ENCODE measurements at places on chromosomes 12 and 14.

DNA sequence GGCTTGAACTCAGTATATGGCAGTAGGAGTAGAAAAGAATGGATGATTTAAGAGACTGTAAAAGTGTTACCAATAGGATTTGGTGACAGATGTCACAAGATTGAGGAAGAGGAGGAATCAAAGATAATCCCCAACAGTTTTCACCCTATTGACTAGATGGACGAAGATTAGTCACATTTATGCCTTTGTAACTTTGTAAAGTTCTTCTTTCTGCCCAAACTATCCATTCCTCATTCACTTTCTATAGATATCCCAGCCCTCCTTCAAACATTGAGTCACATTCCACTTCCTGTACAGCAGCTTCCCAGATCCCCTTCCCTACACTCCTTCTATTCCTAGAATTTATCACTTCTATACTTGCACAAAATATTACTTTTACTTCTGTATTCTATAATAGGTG lies 207.9 kb downstream of the BTG1 start:
- DNase-seq: no peak

GRCh38 chr14:38777401-38777800 lies 325.6 kb downstream of the SEC23A start:
- DNase-seq: no peak

- DNase-seq: no peak
These were observed 17.4 kb downstream of the PYGL start for GRCh38 chr14:50926851-50927386.

- no peak for DNase-seq
These were observed 596.0 kb downstream of the SLC16A7 start for GRCh38 chr12:60191676-60192359.

GRCh38 chr12:105109465-105110212 lies 2.1 kb downstream of the WASHC4 start:
- no peak for DNase-seq

GRCh38 chr14:68741839-68742470 lies 50.9 kb downstream of the ZFP36L1 start:
- no peak for DNase-seq

DNA sequence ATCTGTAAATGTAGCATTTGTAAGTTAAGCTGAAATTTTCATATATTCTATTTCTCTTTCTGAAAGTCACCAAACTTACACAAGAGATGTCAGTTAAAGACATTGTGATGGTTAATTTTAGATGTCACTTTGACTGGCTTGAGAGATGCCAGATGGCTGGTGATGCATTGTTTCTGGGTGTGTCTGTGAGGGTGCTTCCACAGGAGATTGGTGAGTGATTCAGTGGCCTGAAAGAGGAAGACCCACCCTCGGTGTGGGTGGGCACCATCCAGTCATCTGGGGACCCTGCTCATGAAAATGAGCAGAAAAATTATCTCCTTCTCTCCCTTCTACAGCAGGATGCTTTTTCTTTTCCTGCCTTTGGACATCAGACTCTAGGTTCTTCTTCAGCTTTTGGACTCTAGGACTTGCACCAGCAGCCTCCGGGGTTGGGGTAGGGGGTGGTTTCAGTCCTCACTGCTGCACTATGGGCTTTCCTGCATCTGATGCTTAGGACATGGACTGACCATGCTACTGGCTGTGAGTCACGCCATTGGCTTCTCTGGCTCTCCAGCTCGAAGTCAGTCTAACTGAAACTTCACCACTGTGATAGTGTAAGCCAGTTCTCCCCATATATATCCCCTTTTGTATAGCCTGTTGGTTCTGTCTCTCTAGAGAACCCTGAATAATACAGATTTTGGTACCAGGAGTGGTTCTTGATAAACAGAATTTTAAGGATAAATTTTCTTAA lies 20.9 kb downstream of the PDE6H start:
- no peak for DNase-seq

DNA sequence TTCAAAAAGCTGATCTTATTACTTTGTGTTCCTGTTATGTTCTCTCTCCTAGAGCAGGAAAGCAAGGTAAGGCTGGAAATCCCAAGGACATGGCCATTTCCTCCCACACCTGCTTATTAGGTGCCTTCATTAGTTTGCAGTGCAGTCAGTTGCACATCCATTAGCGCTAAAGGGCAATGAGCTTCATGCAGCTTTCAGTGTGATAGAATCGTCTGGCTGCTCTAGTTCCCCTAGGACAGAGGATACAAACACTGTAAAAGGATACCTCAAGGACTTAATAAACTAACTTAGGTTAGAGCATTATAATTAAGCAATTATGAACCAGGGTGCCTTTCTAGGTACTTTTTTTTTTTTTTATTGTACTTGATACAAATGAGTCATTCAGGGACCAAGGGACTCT lies 21.1 kb downstream of the TMEM117 start:
- DNase-seq: no peak

DNA sequence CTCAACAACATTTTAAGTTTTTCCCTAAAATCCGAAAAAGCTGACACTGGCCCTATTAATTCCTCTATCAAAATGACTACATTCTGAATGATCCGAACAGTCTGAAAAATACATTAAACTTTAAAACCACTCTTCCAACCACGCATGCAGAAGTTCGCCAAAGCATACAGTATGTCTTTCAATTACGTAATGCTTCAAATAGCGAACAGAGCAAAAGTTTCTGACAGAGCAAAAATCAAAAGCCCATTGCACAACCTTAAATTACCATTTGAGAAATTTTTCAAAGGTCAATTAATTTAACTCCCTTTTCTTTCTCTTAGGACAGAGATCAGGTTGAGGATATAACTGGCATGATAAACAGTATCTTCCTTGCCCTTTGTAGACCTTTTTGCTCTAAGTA lies 33.2 kb downstream of the LRIG3 start:
- DNase-seq: no peak

DNA sequence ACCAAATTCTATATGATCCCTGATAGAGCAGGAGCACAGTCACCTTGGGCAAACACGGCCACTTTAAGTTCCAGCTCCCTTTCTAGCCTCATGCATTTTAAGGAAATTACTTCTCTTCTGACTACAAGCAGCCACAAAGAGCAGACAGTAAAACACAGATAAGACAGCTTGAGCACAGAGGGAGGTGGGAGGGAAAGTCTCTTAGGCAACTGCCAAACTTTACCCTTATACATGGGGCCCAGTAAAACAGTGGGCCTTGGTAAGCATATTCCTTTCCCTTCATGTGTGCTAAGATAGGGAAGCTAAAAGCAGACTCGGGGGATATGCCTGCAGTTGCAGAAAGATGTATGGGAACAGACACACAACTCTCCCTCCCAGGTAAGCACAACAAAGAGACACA lies 235.9 kb downstream of the CPNE8 start:
- DNase-seq: no peak

DNA sequence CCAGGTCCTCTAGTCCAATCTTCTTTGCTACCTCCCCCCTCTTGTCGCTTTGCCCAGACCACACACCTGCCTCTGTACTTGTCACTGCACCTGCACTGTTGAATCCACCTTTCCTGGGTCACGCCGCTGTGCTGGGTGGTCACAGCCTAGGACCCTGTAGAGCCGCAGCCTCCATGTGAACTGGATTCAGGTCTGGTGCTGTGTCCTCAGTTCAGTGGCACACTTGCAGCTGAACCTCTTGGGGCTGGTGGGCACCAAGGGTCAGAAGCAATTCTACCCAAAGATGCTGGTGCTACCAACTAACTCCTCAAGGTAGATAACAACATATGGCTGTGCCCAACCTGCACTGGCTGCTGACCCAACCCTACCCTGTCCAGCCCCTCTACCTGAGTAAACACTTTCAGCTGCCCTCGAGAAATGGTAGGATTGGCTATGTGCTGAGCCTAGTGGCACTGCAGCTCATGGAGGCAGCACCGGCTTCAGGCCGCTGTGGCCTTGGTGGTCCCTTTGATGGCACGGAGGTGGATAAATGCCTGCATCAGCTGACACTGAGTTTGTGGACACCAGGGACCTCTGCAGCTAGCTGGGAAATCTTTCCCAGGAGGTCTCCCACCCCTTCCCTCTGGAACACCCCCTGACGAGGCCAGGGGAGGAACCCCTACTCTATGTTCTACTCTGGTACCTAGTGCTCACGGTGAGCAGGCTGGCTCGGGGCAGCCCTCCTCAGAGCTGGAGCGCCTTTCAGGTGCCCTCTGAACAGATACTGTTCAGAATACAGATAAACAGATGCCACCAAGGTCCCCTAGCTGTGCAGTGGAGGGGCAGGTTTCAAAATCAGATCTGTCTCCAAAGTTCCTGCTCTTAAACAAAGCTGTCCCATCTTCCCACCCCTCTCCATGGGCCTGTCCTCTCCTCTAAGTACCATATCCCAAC lies 14.3 kb downstream of the AGAP2 start:
- no peak for DNase-seq

- no peak for DNase-seq
These were observed 177.5 kb downstream of the DACT1 start for GRCh38 chr14:58815161-58815701.

- DNase-seq: peak; percentile 72
These were observed 108.8 kb upstream of the ATF7IP start for GRCh38 chr12:14256555-14257169.

GRCh38 chr12:16062611-16063010 lies 151.5 kb downstream of the DERA start:
- DNase-seq: no peak

- no peak for DNase-seq
These were observed 54.3 kb upstream of the OVCH1 start for GRCh38 chr12:29551812-29552211.

GRCh38 chr12:1391722-1392121 lies 202.7 kb downstream of the FBXL14 start:
- no peak for DNase-seq

- no peak for DNase-seq
These were observed 92.1 kb downstream of the ESR2 start for GRCh38 chr14:64201921-64202545.

DNA sequence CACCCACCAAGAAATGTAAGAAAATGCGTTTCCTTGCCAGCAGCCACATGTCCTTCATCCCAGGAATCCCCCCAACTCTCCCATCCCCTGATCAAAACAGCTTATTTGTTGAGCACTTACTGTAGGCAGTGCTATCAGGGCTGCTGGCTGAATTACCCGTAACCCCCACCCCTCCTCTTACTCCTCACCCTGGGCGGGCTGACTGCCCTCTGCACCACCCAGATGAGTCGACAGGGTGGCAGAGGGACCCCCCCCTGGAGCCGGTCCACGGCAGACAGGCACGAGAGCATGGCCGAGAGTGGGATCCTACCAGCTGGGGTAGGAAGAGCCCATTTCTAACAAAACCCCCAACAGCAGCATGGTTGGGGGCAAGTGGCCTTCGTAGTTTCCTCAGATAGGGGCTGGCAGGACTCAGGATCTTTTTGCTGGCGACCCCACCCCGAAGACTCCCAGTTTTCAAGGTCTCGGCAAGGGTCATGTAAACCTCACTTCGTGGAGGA lies 1.1 kb upstream of the RHOF start:
- no peak for DNase-seq

DNA sequence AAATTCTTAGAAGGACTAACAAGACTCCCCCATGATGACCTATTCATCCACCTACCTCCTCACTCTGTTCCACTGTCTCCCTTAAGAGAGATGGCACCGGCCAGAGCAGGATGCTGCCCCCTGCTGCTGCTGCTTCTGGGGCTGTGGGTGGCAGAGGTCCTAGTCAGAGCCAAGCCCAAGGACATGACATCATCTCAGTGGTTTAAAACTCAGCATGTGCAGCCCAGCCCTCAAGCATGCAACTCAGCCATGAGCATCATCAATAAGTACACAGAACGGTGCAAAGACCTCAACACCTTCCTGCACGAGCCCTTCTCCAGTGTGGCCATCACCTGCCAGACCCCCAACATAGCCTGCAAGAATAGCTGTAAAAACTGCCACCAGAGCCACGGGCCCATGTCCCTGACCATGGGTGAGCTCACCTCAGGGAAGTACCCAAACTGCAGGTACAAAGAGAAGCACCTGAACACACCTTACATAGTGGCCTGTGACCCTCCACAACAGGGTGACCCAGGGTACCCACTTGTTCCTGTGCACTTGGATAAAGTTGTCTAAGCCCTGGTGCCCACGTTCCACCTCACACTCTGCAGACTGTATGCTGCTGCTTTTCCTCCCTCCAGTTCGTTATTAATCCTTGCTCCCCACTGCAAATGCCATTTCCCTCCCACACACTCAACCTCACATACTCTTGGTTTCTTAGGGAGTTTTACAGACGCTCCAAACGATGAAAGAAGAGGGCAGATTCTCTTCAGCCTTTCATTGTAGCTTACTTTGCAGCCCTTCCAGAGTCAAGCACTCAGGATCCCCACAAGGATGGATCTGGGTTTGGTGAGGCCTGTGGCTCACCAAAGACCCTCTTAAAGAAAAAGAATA lies at the start of gene RNASE8:
RNASE8 (plus strand) TSS at position 20 of the 873 bp plus-strand sequence; CDS start at position 91, 71 bp downstream.
- DNase-seq: no peak

DNA sequence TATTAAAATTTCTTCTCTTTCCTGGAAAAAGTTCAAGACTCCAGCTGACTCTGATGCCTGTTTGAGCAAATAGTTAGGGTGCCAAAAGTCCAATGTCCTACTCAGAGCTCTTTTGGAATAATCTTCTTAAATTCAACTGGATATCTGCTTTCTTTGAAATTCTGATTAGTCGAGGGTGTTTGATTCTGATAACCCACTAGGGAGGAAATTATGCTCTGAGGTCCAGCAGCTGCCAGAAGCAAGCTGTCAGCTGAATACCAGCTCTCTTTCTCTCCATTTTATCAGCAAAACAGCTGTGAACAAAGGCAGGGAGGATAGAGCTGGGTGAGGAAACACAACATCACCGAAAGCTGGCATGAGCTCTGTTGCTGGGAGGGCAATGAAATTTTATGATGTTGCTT lies 141.5 kb downstream of the CAND1 start:
- DNase-seq: no peak

- DNase-seq: no peak
These were observed 82.8 kb downstream of the KIF26A start for GRCh38 chr14:104221071-104221625.

DNA sequence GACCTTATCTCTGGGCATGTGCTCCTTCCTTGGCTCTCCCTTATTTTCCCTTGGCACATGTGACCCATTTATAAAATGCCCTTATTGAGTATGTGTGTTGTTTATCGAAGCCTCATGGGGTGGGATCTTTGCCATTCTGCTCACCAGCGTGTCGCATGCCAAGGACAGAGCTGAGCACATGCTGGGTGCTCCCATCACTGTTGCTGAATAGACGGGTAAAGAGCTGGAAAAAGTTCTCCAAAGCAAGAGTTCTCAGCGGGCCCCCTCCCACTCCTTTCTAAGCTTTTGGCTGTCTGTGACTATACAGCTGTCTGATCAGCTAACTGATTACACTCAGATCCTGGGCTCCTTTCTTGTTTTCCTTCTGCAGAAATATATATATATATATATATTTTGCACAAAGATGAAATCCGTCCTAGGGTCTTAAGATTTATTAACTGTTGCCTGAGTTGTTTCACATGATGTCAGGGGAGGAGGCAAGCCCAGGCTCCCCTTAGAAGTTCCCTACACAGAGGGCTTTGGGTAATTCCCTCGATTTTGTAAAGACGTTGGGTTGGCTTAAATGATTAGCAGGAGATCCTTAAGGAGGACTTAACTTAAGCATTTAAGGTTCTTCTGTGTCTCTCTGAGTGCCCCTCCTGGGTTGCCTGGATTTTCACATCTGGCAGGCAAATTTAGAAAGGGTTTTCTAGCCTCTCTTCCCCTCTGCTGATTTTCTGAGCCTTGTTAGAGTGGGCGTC lies 71.6 kb downstream of the TMEM132C start:
- no peak for DNase-seq

GRCh38 chr12:105220929-105221290 lies 15.1 kb downstream of the APPL2 start:
- DNase-seq: no peak

- DNase-seq: no peak
These were observed 558.2 kb upstream of the MIS18BP1 start for GRCh38 chr14:45811155-45811554.

- no peak for DNase-seq
These were observed 183.1 kb downstream of the CAND1 start for GRCh38 chr12:67452119-67452805.

- no peak for DNase-seq
These were observed 253.8 kb downstream of the RMST start for GRCh38 chr12:97716356-97716755.
